ENCODE measurements at places on chromosomes 16 and 17. TPM values are rescaled to one million over a fixed set of nuclear protein-coding genes. Genes with fewer than 3 reads are reported as not detected.

CCDC40 gene
- total RNA-seq, result 6.9 TPM

TMEM132E gene
- total RNA-seq, result under 0.01 TPM

- DNase-seq, result no peak
Measured at GRCh38 chr16:55508271-55508921, 476 bp upstream of the LPCAT2 start.

DNA sequence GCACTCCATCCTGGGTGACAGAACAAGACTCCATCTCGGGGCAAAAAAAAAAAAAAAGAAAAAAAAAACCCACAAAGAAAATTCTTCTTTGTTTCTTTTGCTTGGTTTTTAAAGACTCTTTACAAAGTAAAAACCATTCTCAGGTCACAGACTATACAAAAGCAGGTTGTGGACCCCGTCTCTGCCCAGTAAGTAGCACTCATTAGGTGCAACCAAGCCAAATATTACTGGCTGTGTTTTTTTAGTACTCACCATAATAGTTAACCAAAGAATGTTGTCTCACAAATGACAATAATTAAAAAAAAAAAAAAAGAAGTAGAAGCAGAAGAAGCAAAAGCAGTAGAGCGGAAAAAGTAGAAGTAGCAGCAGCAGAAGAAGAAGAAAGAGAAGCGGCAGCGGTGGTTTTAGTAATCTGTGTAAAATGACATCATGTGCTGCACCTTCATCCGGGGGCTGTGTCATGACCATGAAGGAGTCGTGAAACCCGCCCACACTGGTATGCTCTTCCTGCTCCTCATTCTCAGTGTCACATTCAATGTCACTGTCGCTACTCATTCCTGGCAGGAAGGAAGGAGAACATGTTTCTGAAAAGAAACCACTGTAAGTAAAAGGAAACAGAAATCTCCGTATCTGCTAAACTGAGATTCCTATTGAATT lies 105.4 kb downstream of the TRIM37 start:
- DNase-seq, result peak; percentile 49

SDR42E1 gene
- 2.6 TPM for total RNA-seq

DOC2A gene
- total RNA-seq, result 0.32 TPM

TANGO6 gene
- total RNA-seq, result 26.4 TPM

DNA sequence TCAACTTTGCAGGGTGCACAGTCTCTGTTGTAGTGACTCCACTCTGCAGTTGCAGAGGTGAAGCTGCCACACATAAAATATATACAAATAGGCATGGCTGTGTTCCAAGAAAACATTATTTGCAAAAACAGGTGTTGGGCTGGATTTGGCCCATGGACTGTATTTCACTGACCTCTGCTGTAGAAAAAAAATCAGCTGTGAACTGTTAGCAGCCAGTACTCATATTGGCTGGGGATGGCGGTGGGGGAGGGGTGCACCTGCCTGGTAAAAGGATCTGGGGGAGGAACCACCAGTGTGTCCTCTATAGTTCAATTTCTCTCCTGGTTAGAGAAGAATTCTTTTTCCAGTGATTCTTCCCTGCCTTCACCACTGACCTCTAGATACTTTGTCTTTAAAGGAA lies 50.0 kb downstream of the SHISA9 start:
- no peak for DNase-seq

- DNase-seq, result no peak
Measured at GRCh38 chr17:69286257-69286656, 40.7 kb downstream of the ABCA5 start.

KRT33A gene
- total RNA-seq, result not detected

DNA sequence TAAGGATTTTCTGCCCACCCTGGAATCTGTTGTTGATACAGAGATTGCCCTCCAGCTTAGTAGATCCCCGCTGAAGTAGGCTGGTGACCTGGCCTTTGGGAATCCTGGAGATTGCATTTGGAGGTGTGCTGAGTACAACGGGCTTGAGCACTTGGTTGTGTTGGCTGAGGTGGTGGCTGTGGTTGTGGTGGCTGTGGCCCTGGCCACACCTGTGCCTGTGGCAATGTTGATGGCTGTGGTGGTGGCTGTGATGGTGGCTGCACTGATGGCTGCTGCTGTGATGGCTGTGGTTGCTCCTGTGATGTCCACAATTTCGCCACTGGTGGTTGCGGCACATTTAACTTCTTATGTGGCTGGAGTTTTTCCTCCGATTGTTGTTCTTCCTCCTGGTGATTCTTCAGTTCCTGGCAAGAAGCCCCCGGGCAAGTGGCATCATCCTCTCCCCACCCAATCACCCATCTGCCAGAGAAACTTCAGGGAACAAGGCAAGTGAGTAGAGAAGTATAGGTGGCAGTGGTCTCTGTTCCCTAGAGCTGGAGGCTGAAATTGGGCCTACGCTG lies 4.2 kb downstream of the CCDC200 start:
- no peak for DNase-seq

DNA sequence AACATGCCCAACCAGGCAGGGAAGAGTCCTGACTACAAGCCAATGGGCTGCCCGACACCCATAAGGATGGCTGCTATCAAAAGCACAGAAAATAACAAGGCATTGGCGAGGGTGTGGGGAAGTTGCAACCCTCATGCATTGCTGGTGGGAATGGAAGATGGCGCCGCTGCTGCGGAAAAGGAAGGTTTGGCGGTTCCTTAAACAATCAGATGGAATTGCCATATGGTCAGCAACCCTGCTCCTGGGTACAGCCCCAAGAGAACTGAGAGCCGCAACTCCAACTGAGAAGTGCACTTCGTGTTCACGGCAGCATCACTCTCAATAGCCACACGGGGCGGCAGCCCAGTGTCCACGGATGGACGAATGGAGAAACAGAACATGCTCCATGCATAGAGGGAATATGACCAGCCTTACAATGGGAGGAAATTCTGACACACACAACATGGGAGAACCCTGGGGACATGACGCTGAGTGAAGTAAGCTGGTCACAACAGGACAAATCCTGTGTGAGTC lies 193.3 kb downstream of the RBFOX3 start:
- no peak for DNase-seq

KRT23 gene
- total RNA-seq, result under 0.01 TPM

DNA sequence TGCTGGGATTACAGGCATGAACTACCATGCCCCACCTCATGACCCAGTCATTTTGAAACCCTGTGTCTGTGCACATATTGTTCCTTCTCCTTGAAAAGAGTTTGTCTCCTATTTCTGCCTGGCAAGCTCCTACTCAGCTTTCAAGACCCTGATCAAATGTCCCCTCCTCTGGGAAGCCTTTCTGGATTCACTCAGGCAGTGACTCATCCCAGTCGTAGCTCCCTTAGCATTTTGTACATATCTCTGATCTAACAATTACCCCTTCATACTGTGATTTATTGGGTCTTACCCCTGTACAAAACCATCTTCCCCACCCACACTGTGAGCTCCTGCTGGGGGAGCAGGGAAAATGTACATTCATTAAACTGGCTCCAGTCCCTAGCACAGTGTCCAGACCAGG lies 18.1 kb upstream of the ABCC12 start:
- DNase-seq, result no peak

CHST4 gene
- total RNA-seq, result not detected

TMEM204 gene
- total RNA-seq, result 22.5 TPM

DNA sequence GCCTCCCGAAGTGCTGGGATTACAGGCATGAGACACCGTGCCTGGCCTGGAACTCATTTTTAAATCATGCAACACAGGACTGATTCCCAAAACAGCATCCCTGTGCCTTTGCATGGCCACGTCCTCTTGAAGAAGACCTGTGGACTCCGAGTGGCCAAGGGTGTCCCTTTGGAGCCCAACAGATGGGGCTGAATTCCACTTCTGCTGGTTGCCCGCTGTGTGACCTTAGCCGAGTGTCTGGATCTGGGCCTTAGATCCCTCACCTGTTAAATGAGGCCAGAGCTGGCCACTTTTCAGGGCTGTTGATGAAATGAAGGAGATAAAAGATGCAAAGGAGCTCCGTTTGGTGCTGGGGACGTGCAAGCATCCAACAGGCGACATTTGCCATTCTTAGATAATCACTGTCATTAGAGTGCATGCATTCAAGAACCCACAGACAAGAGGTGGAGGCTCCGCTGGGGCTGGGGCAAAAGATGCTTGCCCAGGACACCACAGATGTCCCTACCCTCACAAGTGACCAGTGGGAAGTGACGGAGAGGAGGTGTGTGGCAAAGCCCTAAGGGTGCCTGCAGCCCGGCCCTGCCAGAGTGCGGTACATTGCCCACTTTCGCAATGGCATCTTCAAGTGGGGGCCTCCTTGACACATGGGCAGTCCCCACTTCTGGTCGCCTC lies 354.1 kb upstream of the TNRC6C start:
- no peak for DNase-seq

DNA sequence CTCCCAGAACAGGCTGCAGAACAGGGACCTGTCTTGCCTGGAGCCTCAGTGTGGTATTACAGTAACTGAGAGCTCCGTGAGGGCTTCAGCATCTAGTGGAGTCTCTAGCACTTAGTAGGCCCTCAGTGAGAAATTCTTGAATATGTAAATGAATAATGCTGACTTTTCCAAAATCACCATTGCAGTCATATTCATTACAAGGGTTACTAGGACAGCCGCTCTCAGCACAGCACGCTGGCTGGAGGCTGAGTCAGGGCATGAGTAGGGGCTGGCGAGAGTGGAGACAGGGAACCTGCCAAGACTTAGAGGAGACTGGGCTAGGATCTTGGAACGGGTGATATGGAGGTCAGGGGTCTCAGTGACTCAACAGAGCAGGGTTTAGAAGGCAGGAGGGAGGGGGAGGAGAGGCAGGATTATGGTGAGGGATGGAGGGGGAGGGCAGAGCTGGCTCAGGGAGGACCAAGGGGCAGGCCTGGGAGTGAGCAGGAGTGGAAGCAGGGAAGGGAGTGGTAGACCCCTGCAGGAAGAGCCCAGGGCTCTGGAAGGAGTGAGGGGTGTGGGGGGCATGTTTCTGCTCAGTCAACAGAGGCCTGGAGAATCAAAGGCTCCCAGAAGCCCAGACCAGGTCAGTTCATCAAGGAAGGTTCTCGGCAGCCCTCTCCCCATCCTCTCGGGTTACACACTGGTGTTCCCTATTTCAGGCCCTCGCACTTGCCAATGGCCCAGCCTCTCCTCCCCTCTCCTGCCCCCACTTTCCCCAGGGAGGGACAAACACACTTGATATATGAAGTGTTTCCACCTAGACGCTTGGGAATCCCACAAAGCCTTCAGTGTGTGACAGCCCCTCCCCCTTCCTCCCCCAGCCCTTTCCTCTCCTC lies 42.3 kb downstream of the FZD2 start:
- peak; percentile 98 for DNase-seq

- no peak for DNase-seq
Measured at GRCh38 chr17:8188263-8188839, 1.6 kb downstream of the BORCS6 start.

DNA sequence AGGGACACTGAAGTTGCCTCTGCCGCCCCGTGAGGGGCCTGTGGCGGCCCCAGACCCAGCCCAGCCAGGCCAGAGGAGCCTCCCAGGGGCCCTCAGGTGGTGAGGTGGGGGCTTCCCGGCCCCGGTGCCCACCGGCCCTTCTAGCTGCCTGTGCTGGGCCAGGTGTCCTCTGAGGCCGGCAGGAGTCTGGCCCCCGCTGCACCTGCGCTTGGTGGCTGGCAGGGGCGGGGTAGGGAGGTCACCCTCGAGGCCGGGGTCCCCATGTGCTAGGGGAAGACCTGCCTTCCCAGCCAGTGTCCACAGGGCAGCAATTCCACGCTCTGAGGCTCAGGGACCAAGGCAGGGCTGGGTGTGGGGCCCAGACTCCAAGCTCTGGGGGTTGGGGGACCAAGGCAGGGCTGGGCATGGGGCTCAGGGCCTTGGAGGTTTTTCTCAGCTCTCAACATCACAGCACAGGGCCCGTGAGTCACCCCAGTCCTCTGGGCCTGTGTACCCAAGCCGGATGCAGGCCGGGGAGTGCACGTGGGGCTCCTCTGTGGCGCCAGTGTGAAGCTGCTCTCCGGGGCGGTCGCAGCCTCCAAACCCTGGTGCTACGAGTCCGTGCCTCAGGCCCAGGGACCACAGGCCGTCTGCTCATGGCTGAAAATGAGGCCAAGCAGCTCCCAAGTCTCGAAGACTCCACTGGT lies 1.3 kb upstream of the CCDC154 start:
- DNase-seq, result no peak

GDPD1 gene
- total RNA-seq, result 2.6 TPM

DNA sequence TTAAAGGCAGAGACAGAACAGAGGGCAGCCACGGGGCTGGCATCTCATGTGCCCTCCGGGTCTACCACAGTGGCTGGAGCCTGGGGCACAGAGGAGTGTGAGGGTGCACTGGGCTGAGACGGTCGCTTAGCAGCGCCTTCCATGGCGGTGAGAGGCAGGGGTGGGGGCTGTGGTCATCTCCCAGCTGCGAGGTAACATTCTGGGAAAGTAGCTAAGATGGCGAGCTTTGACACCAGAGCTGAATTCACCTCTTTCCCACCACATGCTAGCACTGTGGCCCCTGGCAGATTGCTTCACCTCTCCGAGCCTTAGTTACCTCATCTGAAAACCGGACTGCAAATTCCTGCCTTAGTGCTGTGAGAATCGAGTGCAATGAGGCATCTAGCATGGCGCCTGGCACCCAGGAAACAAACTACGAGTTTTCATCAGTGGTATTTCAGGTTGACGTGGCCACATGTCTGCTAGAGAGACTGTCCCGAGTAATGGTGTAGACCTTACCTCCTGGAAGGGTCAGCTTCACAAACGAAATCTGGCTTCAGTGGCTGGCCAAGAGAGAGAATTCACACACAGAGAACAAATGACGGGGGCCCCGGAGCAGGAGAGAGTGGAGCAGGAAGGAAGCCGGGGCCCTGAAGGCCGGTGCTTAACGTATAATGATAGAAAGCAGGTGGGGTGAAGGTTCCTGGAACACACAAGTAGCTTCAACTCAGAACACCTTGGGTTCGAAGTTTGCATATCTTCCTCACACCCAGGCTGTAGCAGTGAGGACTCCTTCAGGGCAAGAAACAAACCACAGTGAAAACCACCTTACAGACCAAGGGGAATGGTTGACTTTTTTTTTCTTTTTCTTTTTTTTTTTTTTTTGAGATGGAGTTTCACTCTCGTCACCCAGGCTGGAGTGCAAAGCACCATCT lies 63.9 kb upstream of the RPH3AL start:
- DNase-seq, result no peak

GRCh38 chr17:64146418-64147109 lies 16.6 kb upstream of the ERN1 start:
- DNase-seq, result peak; percentile 75

GRCh38 chr16:15949210-15950160 lies at the start of gene ABCC1:
ABCC1 (plus strand) TSS chr16:15949616; CDS start chr16:15949752, 136 bp downstream.
- no peak for DNase-seq

- DNase-seq, result no peak
Measured at GRCh38 chr16:87922250-87922871, 14.0 kb downstream of the CA5A start.

- DNase-seq, result peak; percentile 48
Measured at GRCh38 chr16:57185446-57185944, 344 bp downstream of the PSME3IP1 start.

Data from fibroblast of villous mesenchyme (primary cell).